ENCODE measurements at places on chromosomes 16 and 17. TPM values are rescaled to one million over a fixed set of nuclear protein-coding genes. Genes with fewer than 3 reads are reported as not detected.

The EVPLL gene
- total RNA-seq: not detected

DNA sequence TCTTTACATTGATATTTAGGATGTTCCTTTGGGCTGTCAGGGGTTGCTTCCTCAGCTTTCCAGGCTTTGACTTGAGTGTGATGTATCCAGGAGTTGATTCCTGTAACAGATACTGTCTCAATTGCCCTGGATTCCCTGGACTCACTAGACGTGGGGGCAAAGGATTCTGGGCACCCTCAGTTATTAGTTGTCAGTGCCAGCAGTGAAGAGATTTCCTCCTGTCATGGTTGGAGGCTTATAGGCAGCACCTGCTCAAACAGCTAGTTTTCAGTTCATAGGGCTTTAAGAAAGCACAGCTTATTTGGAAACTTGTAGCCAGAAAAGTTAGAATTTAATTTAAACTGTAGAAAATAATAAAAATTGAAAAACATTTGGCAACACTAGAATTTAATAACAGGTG lies 9.5 kb upstream of the B4GALNT2 start:
- DNase-seq: no peak

- no peak for DNase-seq
Observed at GRCh38 chr17:48517478-48517877, 13.3 kb downstream of the HOXB1 start.

- peak; percentile 57 for DNase-seq
Observed at GRCh38 chr17:17712268-17712924, 31.1 kb downstream of the RAI1 start.

GRCh38 chr17:57006040-57006439 lies 28.1 kb downstream of the SCPEP1 start:
- DNase-seq: no peak

- DNase-seq: peak; percentile 44
Observed at GRCh38 chr17:77109764-77110359, 30.9 kb upstream of the SEC14L1 start.

DNA sequence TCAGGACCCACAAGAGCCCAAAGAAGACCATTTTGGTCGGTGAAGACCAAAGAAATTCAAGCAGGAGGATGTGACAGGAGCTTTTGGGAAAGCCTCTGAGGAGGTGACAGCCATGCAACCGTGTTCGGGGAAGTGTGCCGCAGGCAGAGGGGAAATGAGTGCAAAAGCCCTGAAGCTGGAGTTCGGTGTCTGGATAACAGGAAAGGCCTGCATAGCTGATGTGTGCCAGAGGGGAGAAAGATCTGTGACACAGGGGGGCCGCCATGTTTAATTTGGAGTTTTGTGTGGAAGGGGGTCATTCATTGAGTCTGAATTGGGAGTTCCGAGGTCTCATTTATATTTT lies 870 bp upstream of the ZC3H7A start:
- peak; percentile 22 for DNase-seq

DNA sequence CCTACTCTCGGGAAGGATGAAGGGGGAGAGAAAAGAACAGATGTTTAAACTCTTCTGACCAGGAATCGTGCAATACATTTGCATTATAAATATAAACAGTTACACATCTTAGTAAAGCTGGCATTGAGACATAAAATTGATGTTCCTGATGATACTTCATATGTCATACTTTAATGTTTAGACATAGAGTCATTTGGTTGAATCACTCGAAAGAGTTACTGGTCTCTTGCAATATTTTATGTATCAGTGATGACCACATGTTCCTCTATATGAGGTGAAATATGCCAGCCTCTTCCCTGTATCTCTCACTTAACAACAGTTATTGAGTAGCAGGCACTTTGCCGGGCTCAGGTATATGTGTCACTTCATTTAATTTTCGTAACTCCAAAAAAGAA lies 49.7 kb upstream of the PMFBP1 start:
- DNase-seq: no peak

DNA sequence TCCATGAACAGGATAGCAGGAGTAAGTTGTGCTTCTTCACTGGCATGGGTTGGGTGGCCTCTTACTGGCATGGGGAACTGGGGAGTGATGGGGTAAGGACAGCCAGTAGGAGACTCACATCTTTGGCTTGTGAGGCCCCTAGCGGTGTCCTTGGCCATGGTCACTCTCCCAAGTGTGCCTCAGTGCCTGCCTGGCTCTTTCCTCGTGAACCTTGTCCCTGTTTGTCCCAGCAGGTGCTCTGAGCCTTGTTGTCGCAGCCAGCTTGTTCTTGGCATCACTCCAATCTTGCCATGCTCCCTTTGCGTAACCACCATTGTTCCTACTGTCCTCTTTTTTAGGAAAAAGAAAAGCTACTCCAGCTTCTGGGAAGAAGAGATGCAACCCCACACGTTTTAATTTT lies 53.6 kb upstream of the SDK2 start:
- no peak for DNase-seq

The DNASE1L2 gene
- total RNA-seq: 0.89 TPM

- DNase-seq: no peak
Observed at GRCh38 chr16:23700509-23700908, 12.5 kb downstream of the ERN2 start.

The GRAPL gene
- not detected for total RNA-seq

DNA sequence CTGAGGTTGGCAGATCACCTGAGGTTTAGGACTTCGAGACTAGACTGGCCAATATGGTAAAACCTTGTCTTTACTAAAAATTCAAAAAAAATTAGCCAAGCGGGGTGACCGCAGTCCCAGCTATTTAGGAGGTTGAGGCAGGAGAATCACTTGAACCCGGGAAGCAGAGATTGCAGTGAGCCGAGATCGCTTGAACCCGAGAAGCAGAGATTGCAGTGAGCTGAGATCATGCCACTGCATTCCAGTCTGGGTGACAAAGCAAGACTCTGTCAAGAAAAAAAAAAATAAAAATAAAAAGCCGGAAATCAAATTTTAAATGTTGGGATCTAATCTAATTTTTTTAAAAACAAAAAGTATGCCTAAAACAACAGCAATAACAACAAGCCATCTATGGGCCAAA lies 56.3 kb downstream of the ABCC1 start:
- DNase-seq: no peak

- DNase-seq: no peak
Observed at GRCh38 chr16:69469807-69470561, 45.6 kb downstream of the CYB5B start.

The CD300H gene
- not detected for total RNA-seq

DNA sequence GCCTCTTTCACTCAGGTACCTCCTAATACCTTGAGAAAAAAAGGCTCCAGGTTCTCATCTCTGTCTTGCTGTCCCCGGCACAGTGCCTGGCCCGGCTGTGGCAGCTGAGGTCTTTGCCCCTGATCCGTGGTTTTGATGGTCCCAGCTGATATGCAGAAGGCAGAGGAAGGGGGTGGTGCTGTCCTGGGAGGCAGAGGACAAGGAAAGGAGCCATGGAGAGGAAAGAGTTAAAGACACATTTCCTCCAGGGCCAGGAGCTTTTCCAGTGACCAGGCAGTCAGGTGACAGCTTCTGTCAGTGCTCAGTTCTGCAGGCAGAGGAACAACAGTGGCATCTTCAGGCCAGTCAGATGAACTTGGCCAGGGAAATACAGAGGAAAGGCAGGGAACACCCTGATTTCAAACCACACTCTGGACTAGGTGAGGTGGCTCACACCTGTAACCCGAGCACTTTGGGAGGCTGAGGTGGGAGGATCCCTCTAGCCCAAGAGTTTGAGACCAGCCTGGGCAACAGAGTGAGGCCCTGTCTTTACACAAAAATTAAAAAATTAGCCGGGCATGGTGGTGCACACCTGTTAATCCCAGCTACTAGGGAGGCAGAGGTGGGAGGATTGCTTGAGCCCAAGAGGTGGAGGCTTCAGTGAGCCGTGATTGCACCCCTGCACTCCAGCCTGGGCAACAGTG lies 3.3 kb upstream of the COG1 start:
- peak; percentile 65 for DNase-seq

DNA sequence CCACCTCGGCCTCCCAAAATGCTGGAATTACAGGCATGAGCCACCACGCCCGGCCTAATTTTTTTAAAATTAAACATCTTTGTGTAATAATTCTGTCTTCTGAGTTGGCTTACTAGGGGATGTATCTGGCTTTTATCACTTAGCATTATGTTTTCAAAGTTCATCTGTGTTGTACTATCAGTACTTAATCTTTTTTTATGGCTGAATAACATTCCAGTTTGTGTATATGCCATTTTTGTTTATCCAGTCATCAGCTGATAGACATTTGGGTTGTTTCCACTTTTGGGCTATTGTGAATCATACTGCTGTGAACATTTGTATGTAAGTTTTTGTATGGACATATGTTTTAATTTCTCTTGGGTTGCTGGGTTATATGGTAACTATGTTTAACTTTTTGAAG lies 69.0 kb downstream of the CHD9 start:
- DNase-seq: no peak

DNA sequence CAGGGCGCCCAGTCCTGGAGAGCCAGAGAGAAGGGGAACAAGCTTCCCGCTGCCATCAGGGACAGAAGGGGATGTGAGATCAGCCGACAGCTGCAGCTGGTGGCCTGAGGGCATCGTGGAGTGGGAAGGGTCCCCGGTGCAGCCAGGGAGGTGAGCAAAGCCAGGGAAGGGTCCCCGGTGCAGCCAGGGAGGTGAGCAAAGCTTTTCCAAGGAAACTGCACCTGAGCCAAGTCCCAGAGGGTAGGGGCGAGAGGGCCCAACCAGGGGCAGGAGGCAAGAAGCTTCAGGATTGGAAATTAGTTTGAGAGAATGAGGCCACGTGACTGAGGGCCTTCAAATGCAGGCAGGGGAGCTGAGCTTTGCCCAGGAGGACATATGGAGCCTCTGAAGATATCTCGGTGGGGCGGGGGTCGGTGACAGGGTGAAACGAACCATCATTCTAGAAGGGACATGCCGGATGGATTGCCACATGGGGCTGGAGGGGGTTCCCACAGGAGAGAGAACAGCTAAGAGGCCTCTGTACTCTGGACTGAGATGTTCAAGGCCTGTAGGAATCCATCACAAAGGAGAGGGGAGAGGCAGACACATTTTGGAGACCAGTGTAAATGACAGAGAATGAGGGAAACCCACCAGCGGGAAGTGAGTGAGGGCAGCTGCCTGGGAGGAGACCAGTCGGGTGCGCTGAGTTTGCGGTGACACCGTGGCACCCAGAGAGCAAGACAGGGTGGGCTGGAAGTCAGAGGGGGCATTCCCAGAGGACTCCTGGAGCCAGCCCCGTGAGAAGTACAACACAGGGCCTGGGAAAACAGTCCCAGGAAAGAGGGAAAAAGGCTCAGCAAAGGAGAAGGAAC lies 31.4 kb upstream of the RPH3AL start:
- no peak for DNase-seq

DNA sequence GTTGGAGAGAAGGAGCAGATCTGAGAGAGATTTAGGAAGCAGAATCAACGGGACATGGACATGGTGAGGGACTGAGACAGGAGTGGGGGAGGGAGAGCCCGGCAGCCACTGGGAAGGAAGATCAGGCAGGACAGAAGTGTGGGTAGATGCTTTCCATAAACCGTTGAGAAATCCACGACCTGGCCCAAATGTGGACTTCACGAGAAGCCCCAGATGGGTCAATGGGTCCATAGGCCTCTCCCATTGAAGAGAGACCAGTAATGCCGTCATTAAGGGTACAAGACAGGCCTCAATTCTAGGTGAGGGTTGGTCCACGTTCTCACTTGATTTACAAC lies 530 bp upstream of the CCL22 start:
- no peak for DNase-seq

The HSPB9 gene
- total RNA-seq: not detected

DNA sequence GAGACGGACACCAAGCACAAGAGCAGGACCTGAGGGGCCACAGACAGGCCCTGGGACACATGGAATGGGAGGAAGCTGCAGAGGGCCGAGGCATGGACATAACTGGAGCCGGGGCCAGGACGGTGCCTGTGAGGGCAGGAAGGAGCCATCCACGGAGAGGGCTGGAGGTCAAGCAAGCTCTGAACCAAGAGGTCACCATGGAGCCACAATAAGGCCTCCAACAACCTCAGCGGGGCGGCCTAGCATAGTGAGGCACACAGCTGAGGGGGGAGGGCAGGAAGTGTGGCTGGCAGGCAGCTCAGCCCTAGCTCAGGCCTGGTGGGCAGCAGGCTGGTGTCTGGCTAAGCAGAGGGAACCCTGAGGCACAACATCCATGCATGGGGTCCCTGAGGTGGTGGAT lies 4.4 kb downstream of the MCRIP1 start:
- no peak for DNase-seq

GRCh38 chr17:19716108-19717030 lies at the start of gene SLC47A2:
TSS of gene SLC47A2 (minus strand) at chr17:19716584. CDS start at chr17:19716555, 29 bp downstream.
- DNase-seq: peak; percentile 20

DNA sequence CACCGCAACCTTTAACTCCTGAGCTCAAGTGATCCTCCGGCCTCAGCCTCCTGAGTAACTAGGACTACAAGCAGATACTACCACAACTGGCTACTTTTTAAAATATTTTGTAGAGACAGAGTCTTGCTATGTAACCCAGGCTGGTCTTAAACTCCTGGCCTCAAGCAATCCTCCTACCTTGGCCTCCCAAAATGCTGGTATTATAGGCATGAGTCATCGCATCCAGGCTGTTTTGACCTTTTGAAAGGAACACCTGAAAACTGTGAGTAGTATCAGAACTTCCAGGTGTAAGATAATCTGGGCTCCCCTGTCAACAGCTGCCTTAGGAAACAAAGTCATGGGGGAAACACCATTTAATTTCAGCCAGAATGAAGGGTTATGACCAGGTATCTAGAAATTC lies 77.5 kb downstream of the CYTH1 start:
- DNase-seq: no peak

DNA sequence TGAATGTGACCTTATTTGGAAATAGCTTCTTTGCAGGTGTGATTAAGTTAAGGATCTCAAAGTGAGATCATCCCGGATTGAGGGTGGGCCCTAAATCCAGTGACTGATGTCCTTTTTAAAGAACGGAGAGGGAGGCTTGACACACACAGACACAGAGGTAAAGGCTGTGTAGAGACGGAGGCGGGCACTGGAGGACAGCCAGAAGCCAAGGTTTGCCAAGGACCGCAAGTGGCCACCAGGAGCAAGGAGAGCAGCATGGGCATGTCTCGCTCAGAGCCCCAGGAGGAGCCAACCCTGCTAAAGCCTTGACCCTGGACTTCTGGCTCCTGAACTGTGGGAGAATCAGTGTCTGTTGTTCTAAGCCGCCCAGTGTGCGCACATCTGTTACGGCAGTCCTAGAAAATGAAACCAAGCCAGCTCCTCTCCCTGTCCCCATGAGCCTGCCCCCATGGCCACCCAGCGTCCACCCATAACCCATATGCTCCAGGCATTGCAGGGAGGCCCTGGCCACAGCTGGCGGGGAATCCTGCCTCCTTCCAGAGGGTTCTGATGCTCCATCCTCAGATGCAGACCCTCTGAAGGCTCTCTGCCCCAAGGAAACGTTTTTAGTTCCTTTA lies 15.2 kb downstream of the CNGB1 start:
- DNase-seq: peak; percentile 27

GRCh38 chr17:75093548-75094158 lies 5.9 kb downstream of the SLC16A5 start:
- DNase-seq: no peak

DNA sequence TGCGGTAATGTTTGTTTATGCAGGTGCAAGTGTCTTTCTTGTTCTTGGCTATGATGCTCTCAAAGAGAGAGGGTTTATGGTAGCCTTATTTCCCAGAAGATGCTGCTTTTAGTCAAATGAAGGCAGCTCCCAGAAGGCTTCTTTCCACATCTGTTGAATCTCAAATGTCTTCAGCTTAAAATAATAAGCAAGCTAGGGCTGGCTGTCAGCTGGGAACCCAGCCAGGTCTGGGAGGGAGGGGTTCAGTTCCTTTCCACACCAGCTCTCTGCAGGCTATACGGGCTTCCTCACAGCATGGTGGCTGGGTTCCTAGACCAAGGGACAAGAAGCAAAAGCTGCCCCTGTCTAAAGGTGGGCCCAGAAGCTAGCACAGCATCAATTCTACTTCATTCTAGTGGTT lies 47.4 kb upstream of the ATF7IP2 start:
- DNase-seq: peak; percentile 56

- no peak for DNase-seq
Observed at GRCh38 chr16:35748621-35749252, 2289.3 kb downstream of the TP53TG3F start.

Measured in Daoy (cell line).